Right atrium auricular region (tissue), 2 donors: ENCODE measurements at places on chromosomes 2 and 18.

GRCh38 chr2:172965433-172966212 lies 110.0 kb upstream of the MAP3K20 start:
- no peak for DNase-seq

DNA sequence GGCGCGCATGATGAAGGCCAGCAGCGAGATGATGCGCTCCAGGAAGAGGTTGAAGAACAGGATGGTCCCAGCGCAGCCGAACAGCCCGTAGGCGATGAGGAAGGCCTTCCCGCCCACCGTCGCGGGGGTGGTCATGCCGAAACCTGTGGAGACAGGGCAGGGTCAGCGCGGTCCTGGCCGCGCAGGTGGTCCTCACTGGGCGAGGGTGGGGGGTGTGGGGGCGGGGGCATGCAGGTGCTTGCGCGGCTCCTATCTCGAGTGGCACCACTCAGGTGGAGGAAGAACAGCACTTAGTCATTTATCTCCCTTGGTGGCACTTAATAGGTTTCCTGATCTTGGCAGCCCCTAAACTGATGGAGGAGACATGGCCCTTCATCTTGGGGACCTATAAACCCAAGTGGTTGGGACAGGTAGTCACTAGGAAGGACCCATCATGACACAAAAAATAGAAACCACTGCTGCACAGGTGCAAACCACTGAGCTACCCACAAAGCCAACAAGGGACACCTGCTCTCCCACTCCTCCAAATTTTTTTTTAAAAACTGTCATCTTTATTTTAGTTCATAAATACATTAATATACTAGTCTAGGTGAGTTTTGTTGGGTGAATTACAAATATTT lies 118.8 kb downstream of the MSH2 start:
- DNase-seq, result no peak

GRCh38 chr2:155715705-155716104 lies 616.8 kb downstream of the NR4A2 start:
- DNase-seq, result no peak

DNA sequence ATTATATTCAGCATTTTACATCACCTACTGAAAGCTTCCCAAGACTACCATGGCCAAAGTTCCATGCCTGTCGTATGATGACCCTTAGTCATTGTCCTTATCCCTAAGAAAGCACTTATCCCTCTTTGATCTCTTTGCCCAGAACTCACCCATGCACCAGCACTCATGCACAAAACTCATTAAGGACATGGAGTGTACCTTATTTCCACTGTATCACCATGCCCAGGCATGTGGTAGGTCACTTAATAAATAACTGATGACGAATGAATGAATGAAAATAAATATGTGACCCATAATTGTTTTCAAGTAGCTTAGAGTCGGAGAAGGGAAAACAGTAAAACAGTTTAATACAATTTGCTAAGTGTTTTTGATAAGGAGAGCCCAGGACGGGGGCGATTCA lies 220.1 kb downstream of the IKZF2 start:
- DNase-seq, result no peak
